Heart right ventricle (tissue), 16 donors: ENCODE measurements at places on chromosomes 2 and 18.

GRCh38 chr18:59765343-59765742, 68.1 kb upstream of the CCBE1 start:
- no peak for DNase-seq

- DNase-seq: peak; percentile 79
These were observed 290.3 kb downstream of the TRIB2 start for GRCh38 chr2:13006829-13007717.

DNA sequence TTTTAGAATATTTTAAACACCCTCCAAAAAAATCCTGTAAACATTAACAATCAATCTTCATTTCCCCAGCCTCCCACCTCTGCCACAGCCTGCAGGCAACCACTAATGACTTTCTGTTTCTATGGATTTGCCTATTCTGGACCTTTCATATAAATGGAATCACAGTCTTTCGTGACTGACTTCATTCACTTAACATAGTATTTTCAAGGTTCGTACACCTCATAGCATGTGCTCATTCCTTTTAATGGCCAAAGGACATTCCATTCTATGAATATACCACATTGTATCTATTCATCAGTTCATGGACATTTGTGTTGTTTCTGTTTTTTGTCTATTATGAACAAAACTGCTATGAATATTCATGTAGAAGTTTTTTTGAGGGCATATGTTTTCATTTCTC, 48.5 kb downstream of the NAT8 start:
- DNase-seq: no peak

GRCh38 chr18:77648411-77648810, 398.8 kb downstream of the GALR1 start:
- no peak for DNase-seq

- DNase-seq: no peak
These were observed 172.8 kb downstream of the CYP26B1 start for GRCh38 chr2:71974846-71975245.

DNA sequence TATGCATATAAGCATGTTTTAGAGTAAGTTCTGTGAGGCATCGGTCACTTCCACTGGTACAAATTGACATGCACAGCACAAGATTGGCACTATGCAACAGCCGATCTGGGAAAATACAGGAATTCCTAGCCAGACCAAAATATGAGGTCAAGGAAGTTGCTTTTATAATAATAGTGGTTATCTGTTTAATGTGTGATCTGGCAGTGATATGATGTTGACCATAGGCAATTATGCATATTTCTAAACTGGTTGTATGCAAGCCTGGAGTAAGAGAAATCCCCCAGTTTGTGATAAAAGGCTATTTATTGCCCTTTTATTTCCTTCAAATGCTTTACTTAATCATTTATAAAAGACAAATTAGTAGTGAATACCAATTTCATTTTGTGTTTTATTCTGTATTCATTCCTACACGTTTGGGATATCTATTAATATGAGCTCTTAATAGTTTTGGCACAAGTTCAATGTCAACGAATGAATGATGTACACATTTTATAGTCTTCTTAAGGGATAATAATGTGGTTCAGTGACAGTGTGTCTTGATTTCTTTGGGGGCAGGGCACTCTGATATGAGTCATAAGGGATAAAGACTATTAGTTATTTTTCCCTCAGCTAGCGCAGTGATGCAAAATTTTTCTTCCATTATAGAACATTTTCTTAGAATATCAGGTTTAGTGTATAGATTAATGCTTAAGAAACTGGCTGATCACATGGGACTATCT, 34.7 kb upstream of the ZEB2 start:
- DNase-seq: no peak

GRCh38 chr2:161418715-161419637, 2.9 kb downstream of the TBR1 start:
- DNase-seq: no peak

GRCh38 chr2:153871231-153872221, at the start of gene GALNT13:
GALNT13 (plus strand) TSS chr2:153871922.
- DNase-seq: no peak

GRCh38 chr2:177520324-177520723, 127.8 kb downstream of the AGPS start:
- DNase-seq: no peak

DNA sequence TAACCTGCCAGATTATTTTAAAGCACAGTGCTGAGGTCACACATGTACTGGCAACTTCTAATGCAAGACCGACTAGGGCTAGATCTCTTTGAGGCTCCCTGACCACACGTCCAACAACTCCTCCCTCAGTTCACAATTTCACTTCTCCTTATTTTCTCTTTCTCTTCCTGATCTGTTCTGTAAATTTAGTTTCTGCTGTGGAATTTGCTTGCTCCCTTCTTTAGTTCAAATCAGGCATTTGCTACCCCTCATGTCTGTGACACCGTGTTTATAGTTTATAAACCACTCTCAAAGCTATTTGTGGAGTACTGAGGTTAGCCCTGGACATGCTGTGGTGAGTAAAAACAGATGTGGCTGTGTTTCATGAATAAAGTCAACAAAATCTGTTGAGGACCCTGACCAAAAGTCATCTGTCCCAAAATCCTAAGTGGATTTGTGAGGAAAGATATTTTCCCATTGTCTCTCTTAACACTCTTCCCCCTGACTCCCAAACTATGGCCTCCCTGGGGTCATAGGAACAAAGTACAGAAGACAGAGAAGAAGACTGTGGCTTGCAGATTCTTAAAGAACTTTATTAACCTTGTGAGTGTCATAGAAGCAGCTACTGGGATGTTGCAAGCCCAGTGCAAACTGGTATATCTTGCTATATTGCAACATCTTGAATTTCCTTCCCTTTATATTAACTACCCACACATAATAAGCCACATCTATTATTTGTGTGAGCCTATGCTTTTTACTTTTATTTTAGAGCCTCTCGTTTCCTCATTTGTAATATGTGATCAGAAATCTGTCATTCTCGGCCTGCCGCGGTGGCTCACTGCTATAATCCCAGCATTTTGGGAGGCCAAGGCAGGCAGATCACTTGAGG, 3.5 kb upstream of the NAGK start:
- DNase-seq: no peak

GRCh38 chr2:23753291-23754010, 173.5 kb downstream of the ATAD2B start:
- no peak for DNase-seq

DNA sequence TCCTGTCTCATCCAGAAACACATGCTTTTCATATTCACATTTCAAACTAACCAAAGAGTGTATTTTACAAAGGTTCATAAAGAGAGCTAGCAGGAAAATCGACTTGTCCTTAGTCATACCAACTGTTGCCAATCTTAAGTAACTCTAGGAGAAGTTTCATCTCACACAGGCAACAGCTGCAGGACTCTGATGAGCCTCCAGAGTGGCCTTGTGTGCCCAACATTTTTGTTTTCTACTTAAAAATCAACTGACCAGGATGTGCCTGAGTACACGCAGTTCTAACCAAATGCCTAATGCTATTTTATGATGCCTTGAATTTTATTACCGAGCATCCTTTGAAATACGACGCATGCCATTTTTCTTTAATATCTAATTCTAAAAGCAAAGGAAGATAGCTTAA, 595.9 kb upstream of the LRRTM4 start:
- no peak for DNase-seq

DNA sequence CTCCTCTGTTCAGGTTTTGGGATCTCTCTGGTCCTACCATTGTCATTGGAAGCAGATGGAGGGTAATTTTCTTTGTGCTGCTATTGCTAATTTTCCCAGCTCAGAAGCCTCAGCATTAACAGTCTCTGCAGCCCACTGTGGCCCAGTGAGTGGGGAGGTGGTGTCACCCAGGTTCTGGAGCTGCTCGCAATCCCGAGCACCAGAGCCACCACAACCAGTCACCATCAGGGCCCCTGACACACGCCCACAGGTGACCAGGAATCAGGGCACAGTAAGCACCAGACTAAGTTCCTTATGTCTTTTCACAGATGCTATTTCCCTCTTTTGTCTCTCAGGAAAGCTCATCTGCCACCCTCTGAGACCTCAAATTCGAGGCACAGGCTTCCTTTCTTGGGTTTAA, 87.9 kb downstream of the SEPTIN10 start:
- no peak for DNase-seq

- DNase-seq: no peak
These were observed 39.8 kb upstream of the SMIM21 start for GRCh38 chr18:75467281-75467795.

GRCh38 chr2:104852090-104852666, 1.7 kb upstream of the POU3F3 start:
- peak; percentile 17 for DNase-seq

GRCh38 chr2:171482308-171482707, 40.0 kb upstream of the CYBRD1 start:
- DNase-seq: no peak

DNA sequence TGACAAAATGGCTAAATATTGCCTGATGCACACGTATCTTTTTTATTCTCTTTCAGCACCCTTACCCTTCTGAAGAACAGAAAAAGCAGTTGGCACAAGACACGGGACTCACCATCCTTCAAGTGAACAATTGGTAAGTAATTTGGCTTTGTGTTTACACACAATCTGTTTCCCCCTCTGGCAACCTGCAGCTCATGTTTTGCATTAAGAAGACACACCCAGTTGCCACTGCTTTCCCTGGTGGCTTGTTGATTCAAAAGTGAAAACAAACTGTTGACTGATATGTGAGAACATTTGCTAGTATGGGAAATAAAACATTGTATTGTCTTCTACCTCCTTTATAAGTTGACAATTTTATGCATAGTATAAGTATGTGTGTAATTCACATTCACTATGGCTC, 113.0 kb downstream of the MEIS1 start:
- no peak for DNase-seq

GRCh38 chr2:152508446-152508845, 173.5 kb downstream of the FMNL2 start:
- DNase-seq: no peak

DNA sequence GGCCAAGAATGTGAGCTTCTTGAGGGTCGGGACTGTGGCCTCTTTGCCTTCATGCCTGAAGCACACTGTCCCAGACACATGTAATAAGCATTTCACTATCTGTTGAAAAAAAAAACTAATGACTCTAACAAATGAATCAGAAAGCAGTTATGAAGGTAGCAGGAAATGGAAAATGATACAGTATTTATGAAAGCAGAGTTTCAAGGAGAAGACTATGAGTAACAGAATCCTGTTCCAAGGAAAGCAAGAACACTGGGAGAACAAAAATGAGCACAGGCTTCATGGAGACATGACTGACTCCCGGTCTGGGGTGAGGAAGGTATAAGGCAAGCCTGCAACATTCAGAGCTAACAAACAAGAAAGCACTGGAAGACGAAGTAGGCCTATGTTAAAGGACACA, 190.8 kb downstream of the RNF152 start:
- DNase-seq: no peak

DNA sequence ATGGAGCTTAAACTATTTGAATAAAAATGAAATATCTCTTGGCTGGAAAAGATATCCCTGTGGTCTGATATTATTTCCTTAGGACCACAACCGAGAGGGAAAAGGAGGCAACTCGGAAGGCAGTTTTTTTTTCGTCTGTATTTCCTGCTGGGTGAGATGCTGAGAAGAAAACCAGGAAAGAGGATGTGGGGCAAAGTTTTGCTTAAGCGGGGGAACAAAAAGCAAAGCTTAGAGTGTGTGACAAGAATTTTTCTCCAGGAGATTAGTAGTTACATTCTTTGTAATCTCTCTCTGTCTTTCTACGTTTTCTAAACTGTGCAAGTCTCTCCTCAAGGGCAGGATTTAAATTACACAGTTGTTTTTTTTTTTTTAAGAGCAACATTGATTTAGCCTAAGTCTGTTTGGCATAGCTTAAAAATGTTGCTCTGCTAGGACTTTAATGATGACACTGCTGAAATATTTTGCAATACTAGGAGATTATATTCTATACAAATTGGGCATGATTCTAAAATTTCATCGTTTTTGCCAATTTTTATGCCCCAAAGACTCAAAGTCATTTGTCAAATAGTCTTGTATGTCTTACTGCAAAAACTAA, 258.5 kb downstream of the KCNS3 start:
- no peak for DNase-seq

- DNase-seq: no peak
These were observed 352.7 kb upstream of the CDH2 start for GRCh38 chr18:28529644-28530043.
